ENCODE measurements at places on chromosomes 16 and 17.

DNA sequence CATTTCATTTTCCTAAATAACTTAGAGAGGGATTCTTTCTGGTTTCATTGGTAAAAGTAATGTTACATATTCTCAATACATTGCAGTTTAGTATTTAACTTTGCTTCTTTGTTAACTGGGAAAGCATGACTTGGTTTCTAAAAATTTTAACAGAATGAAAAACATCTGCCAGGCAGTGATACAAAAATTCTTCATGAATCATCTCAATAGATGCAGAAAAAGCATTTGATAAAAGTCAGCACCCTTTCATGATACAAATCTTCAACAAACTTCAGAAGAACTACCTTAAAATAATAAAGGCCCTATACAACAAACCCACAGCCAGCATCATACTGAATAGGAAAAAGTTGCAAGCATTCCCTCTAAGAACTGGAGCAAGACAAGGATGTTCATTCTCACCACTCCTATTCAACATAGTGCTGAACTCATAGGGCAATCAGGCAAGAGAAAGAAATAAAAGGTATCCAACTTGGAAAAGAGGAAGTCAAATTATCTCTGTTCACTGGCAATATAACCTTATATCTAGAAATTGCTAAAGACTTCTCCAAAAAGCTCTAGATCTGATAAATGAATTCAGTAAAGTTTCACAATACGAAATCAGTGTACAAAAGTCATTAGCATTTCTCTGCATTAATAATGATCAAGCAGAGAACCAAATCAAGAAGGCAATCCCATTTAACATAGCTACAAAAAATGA is 50.4 kb downstream of the SLFN5 start:
- no peak for DNase-seq

DNA sequence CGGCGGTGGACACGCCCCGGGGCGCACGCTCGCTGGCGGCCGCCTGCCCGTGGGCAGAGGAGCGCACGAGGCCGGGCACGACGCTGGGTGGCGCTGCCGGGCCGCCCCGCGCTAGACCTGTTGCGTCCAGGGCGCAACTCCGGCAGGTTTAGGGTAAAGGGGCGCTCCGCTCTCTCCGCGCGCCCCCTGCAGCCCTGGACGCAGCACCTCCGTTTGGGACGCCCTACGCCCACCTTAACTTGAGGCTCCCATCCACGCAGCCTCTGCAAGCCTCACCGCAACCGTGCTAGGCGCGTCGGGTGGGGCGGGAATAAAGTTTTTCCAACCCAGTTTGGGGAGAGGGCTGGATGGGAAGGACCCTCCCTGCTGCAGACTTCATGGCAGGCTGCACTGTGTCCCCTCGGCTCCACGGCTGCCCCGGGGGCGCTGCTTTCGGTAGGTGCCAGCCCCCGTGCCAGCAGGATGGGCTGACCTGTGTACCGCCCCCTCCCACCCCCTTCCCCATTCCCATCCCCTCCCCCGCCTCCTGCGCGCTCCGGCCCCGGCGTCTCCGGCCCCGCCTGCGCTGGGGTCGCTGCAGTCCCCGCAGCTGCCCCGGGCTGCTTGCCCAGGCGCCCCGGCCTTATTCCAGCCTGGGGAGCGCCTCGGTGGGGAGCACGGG is at the start of gene SYT17:
TSS of gene SYT17 (plus strand) at position 531 of the 661 bp plus-strand sequence. CDS start 407 bp downstream, outside the sequence.
- DNase-seq = no peak

- no peak for DNase-seq
Observed at GRCh38 chr17:5049314-5049841, 14.2 kb upstream of the SLC52A1 start.

- DNase-seq = no peak
Observed at GRCh38 chr17:38705803-38706504, 881 bp downstream of the MLLT6 start.

DNA sequence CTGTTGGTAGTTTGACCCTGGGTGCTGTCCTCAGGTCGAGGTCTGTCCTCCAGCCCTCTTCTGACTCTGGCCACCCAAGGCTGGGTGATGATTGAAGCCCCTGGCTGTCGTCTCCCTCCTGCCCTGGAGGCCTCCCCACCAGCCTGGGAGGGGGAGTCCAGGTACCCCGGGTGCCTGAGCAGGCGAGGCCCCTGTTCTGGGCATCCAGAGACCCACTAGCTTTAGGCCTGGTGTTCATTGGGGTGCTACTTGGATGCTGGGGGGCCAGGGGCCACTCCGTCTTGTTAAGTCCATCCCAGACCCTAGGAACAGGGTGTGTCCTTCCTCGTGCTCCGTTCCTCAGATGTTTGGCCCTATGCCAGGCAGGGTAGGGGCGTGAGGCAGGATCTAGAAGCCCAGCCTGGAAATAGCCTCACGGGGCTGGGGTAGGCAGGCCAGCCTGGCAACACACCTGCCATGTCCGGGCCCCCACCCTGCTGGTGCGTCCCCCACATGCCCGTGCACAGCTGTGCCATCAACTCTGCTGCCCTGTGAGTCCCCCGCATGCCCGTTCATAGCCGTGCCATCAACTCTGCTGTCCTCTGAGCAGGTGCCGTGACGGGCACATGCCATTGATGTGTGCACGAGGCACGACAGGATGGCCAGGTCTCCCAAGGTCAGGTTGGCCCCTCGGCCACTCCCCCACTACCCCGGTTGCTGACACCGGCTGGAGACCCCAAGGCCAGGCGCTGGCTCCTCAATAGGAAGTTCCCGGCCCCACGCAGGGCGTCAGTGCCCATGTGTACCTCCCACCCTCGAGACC is 36.9 kb downstream of the GINS2 start:
- DNase-seq = no peak

- no peak for DNase-seq
Observed at GRCh38 chr16:77683397-77684180, 38.7 kb upstream of the NUDT7 start.

DNA sequence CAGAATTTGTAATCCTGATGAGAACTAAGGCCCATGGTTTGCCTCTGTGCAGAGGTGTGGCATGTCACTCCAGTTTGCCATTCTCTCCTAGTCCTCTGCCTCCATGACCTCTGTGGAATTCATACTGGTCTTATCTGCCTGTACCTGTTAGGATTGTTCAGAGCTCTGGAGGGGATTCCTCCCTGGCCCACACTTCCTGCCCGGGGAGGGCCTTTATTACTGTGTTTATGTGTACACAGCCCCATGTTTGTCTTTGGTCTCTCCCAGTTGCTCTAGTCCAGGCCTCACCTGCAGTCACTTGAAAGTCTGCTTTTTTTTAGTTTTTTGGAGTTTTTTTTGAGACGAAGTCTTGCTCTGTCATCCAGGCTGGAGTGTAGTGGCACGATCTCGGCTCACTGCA is 36.4 kb downstream of the RHBDL3 start:
- DNase-seq = no peak

- no peak for DNase-seq
Observed at GRCh38 chr16:19616241-19616640, 60.7 kb downstream of the VPS35L start.

DNA sequence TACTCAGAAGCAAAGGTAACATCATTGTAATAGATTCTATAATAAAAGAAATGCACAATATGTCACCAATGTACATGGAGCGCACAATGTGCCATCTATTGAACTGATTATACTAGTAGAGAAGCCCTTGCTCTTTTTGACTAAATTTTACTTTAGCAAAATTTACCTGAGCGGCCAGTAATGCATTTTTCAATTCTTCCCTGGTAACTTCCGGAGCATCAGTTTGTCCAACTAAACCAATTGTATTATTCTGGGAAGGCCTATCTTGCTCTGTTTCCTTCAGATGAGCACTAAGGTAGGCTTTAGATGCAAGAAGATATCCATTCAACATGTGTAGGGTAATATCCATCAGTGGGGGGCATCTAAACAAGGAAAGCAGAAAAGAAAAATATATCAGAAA is 8.8 kb upstream of the BRIP1 start:
- DNase-seq = no peak

- no peak for DNase-seq
Observed at GRCh38 chr17:60989379-60989778, 311.7 kb downstream of the BCAS3 start.

DNA sequence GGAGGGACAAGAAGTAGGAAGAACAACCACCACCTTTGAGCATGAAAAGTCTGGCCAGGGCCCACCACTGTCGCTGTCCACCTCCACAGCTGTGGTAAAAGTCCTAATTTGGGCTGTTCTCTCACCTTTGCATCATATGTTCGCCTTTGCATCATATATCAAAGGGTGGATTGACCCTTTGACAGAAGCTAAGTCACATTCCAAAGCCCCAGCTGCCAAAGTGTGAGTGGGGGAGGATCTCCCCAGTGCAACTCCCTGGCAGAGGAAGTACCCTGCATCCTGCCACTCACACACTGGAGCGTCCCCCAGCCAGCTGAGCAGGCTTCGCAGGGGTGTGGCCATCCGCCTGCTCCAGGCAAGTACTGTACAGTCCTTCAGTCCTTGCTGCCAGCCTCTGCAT is 12.7 kb upstream of the SPECC1 start:
- no peak for DNase-seq

DNA sequence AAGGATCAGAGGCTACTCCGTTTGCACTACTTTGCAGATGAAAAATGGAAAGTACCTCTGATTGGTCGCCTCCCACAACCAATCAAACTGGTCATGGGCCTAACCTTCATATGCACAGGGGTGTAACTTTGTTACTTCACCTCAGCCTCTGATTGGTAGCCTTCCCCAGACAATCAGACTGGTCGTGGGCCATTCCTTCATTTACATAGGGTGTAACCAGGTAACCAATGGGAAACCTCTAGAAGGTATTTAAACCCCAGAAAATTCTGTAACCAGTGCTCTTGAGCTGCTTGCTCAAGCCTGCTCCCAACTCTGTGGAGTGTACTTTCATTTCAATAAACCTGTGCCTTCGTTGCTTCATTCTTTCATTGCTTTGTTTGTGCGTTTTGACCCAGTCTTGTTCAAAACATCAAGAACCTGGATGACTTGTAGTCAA is 39.2 kb upstream of the USP22 start:
- DNase-seq = no peak

All from GM12864 (cell line).